ENCODE measurements at places on chromosomes 7 and 10.

GRCh38 chr7:158527915-158528502, 59.6 kb downstream of the PTPRN2 start:
- no peak for DNase-seq

DNA sequence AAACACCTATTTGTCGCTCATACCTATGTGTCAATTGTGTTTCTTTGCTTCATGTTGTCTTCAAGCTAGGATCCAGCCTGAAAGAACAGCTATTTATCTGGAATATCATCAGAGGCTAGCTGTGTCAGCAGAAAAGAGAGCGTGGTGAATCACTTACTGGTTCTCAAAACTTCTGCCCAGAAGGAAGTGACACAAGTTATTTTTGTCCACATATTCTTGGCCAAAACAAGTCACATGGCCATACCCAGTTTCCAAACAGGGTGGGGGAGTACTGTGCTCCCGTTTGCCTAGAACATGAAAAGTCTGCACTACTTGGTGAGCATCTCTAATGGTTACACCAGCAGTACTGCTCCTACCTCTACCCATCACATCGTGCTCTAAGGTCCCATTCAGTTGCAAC, 160.9 kb upstream of the CSTF2T start:
- peak; percentile 52 for DNase-seq

DNA sequence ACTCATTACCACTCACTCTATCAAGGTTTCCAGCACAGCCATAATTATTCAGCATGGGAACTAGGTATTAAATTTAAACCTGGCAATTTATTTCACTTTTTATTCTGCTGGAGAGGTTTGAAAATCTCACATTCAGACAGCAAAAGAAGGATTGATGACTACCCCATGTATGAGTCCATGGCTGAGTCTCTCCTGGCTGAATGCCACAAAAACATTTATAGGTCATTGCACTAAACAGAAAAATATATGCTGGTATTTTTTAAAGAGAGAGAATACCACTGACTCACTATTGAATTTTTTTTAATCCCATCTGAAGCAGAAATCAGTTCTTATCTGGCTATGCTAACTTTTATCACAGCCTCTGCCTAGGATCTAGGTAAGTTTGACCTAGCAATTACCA, 336.3 kb downstream of the PPP1R3A start:
- DNase-seq, result peak; percentile 12

DNA sequence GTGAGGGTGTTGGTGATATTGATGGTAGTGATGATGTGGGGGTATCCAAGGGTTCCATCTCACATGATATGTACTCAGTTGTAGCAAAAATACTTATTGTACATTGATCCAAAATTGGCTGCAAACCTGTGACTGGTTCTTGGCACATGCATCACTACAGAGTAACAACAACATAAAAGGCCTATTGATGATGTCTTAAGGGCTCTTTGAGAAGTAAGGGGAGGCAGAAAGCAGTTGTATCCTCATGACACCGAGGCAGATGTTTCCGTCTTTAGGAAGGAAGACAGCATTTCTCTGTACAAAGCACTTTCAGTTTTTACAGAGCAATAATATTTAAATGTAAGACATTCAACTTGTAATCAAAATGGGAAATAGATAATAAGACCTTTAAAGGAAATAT, 34.5 kb downstream of the NRG3 start:
- no peak for DNase-seq

DNA sequence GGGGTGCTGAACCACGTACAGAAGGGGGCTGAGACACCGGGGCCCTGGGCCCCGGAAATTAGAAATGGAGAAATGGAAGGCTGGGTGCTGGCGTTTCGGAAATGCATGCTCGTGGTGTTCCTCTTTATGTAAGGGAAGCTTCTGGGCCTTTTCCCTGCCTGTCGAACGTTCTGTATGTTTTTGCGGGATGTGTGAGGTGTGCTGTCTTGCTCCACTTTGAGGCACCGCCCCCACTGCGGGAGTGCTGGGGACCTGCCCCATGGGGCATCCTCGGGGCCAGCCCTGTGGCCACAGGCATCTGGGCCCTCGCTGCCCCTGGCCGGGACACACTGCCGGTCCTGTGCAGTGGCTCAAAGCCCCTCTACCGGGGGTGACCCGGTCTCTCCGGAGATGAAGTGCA, 1.7 kb upstream of the VENTX start:
- DNase-seq, result no peak

DNA sequence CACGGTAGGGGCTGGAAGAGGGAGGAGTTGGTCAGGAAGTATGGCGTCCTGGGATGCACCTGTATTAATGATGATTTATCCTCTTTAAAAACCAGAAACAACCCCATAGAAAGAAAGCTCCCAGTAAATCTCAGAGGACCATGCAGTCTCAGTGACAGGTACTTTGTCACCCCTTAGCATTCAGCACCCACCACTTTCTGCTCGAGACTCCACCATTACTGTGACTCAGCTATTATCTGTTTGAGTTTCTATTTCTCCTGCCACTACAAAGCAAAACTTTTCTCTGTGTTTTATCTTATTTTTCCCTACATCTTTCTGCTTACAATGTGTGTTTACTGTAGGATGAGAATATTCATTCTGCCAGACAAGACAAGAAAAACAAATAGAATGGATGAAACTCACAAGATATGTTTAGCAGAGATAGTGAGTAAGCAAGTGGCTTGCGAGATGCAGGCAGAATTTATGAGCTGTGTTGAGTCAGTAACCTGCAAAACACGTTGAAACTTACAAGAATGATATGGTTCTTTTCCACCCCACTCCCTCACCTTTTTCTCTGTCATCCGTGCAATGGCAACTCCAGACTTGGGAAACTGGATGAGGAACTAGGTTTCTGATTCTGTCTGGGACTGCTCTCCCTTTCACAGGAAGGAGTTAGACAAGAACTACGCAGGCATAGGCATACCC, 127.1 kb downstream of the AOAH start:
- no peak for DNase-seq

All from EH (cell line).